ENCODE measurements at places on chromosomes 12 and 14. TPM values are rescaled to one million over a fixed set of nuclear protein-coding genes. Genes with fewer than 3 reads are reported as not detected.

SLC25A21 gene
- total RNA-seq: not detected

INHBC gene
- total RNA-seq: not detected

MYO1A gene
- 1.4 TPM for total RNA-seq

OTX2 gene
- total RNA-seq: not detected

DNA sequence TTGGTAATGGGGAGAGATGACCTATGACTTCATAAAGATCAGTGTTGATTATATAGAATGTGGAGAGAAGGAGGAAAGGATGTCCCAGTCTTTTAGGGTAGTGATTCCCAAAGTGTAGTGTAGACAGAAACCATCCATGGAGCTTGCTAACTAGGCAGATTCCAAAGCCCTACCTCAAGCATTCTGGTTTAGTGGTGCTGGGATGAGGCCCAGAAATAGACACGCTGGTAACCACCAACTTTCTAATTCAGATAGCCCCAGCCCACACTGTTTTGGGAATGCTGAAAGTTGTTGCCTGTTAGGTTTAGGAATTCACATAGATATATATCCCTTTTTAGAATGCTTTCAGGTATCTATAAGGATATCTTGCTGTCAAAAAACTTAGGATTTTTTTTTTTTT, 69.2 kb downstream of the STAB2 start:
- no peak for DNase-seq
- no peak overlapping the region for H3K27ac ChIP-seq
- no peak overlapping the region for H3K4me3 ChIP-seq

KCNH3 gene
- total RNA-seq: 5.3 TPM

DNA sequence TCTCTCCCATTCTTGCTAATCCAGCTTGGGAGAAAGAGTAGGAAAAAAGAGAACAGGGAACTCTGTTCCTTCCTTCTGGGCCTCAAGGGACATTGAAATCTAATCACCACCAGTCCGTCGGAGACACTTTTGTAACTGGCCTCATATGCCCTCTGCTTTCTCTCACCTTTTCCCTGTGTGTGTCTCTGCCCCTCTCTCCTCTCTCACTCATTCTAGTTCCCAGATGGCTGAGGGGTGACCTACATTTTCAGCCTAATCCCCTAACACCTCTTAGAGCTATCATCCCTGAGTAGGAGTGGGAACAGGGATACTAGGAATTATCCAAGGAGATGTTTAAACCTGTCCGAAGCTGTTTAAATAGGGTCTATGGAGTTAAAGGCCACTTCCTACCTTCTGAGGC, 8.9 kb upstream of the PCK2 start:
- no peak for DNase-seq
- no peak overlapping the region for H3K4me3 ChIP-seq
- no peaks in the 10 kb centered on the region for H3K27me3 ChIP-seq
- no peaks in the 10 kb centered on the region for H3K36me3 ChIP-seq
- peaks cover 22% of the 10 kb centered on the region for H3K4me1 ChIP-seq

DNA sequence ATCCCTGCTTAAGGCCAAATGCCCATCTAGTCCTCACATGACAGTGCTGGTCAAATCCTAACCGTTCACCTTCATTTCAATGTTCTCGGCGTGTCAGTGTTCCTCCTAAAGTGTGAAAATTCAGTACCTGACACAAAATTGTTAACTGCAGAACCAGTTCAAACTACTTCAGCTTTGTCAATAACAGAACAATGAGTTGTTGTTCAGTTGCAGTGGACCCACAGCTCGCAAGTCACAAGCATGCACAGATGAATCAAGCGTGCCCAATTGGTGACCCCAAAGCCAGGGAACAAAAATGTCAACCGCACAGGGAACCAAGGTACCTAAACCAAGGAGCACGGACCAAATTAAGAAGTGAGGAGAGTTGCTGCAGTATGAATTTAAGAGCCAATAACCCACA, 23.2 kb downstream of the NRDE2 start:
- H3K4me1 ChIP-seq: no peaks in the 10 kb centered on the region
- no peaks in the 10 kb centered on the region for H3K27me3 ChIP-seq
- peaks cover 44% of the 10 kb centered on the region for H3K36me3 ChIP-seq
- no peak overlapping the region for H3K4me3 ChIP-seq

DNA sequence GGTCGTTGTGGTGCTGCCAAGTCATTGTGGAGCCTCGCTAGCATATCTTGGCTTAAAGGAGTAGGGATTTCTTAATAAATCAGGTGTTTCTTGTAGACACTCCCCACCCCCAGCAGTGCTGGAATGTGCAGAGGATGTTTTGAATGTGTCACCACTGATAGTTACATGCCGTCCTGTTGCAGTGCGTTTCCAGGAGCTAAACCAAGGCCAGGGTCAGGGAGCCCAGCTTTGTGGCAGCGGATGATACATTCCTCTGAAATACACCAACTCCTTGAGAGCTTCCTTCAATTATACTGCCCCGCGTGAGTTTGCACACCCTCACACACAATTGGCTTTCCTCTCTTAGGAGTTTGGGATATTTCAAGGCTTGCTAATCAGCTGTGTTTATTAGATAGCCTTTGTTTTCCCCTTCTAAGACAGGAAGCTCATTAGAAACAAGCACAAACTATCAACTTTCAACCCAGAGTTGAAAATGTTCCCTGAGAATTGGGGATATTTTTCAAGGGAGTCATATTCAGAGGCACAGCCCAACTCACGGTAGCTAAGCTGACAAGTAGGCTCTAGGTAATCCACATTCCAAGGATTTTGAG, 154.9 kb downstream of the C12orf75 start:
- no peaks in the 10 kb centered on the region for H3K4me1 ChIP-seq
- no peak overlapping the region for H3K4me3 ChIP-seq
- H3K27me3 ChIP-seq: peaks cover 14% of the 10 kb centered on the region
- H3K36me3 ChIP-seq: no peaks in the 10 kb centered on the region

DNA sequence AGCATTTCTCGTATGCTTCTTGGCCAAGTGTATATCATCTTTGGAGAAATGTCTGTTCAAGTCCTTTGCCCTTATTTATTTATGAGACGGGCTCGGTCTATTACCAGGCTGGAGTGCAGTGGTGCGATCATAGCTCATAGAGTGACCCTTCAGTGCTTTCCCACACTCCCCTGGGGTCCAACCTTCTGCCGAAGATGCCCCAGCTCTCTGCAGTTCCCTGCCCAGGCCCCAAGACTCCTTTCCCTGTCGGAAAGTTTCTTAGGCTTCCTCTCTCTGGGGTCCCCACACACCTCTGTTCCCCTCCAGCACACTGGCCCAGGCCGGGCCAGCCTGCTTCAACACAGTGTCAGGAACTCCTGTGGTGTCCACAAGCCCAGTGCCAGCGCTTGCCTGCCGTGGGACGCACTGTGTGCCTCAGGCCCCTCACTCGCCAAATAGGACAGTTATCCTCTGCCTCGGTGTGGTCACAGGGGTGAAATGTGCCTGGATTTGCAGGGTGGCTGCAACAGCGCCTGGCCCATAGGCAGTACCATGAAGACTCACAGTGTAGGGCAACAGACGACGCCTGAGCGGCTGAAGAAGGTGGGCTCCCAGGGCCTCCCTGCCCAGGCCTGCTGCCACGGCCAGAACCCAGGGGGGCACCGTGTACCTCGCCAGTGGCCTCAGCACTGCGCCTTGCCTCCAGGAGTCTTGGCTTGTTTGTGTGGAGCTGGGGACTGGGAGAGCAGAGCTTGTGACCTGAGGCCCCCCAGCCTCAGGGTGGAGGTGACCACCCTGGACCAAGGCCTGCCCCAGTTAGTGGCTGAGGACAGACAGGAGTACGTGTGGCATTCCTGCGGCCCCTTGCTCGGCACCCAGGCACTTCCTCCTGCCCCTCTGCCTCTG, 4.9 kb upstream of the ASPG start:
- H3K4me3 ChIP-seq: no peak overlapping the region
- no peak for DNase-seq
- H3K4me1 ChIP-seq: peaks cover 15% of the 10 kb centered on the region
- H3K27me3 ChIP-seq: peaks cover 5% of the 10 kb centered on the region

Measured in activated CD8-positive, alpha-beta T cell treated with anti-CD3 and anti-CD28 coated beads, Interleukin-2, amount 10 ng/mL, durations not matched to agents 7 days and 5 days (primary cell).